Renal cortex interstitium (tissue), 15 donors: ENCODE measurements at places on chromosomes 11 and 22. TPM values are rescaled to one million over a fixed set of nuclear protein-coding genes. Genes with fewer than 3 reads are reported as not detected.

The IL17REL gene
- polyA plus RNA-seq: not detected

The PCSK7 gene
- polyA plus RNA-seq: 23.8 TPM

The TMPRSS4 gene
- polyA plus RNA-seq: 46.6 TPM

The GRIA4 gene
- 1.0 TPM for polyA plus RNA-seq

The MS4A12 gene
- not detected for polyA plus RNA-seq

The NXPE4 gene
- not detected for polyA plus RNA-seq

The MOB2 gene
- polyA plus RNA-seq: 30.0 TPM

The EFEMP2 gene
- 127 TPM for polyA plus RNA-seq
